ENCODE measurements at places on chromosomes 13 and 19.

GRCh38 chr19:46926170-46927071 is 65.6 kb downstream of the ARHGAP35 start:
- no peak for DNase-seq

DNA sequence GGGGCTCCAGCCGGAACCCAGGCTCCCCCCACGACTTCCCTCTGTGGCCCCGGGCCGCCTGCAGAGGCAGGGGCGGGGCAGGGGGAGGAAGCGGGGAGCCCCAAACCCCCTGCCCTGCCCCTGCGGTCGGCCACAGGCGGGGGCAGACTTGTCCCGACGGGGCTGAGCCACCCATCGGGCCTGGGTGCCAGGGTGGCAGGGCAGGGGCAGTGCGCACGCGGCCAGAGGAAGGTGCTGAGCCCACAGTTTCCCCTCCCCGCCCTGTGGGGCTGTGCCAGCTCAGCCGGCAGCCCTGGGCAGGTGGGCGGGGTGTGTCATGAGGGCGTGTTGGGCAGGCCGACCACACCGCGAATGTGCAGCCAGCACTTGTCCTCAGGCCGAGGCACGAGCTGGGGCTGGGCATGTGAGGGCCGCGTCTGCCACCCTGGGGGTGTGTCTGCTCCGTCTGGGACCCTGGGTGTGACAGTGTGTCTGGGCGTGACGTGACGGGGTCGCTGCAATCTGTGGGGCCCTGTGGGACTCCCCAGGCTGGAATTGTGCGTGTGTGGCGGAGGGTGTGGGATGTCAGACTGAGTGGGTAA is 17.7 kb downstream of the CCDC97 start:
- peak; percentile 47 for DNase-seq

DNA sequence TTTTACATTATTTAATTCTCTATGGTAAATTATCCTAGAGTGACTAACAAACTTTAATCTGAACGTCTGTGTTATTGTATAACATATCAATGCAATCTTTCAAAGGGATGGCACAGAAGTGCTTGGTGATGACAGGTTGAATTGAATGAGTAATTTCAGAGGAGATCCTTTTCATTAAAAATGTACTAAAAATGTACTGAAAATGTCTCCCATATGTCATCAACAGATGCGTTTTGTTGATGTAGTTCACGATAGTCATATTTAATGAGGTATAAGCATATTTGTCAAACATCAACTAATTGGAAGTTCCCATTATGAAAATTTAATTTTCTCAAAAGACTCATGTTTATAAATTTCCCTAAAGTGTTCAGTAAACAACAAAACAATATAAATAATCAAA is 1434.7 kb upstream of the PCDH20 start:
- DNase-seq = no peak

- DNase-seq = no peak
These were observed 1.9 kb downstream of the NHLRC3 start for GRCh38 chr13:39040206-39040605.

DNA sequence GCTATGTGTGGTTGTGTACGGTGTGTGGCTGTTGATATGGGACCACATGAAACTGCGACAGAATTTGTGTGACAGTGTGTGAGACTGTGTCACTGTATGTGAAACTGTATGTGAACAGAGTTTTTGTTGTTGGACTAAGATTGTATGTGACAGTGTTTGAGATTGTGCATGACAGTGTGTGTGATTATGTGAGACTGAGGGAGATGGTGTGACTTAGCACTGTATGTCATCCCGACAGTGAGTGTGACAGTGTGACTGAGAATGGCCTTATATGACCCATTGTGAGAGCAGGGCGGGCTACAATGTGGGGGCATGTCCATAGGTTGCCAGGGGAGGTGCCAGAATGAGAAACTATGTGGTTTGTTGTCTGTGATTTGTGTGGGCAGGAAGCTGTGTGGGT is 930 bp downstream of the ZNF583 start:
- DNase-seq = no peak

DNA sequence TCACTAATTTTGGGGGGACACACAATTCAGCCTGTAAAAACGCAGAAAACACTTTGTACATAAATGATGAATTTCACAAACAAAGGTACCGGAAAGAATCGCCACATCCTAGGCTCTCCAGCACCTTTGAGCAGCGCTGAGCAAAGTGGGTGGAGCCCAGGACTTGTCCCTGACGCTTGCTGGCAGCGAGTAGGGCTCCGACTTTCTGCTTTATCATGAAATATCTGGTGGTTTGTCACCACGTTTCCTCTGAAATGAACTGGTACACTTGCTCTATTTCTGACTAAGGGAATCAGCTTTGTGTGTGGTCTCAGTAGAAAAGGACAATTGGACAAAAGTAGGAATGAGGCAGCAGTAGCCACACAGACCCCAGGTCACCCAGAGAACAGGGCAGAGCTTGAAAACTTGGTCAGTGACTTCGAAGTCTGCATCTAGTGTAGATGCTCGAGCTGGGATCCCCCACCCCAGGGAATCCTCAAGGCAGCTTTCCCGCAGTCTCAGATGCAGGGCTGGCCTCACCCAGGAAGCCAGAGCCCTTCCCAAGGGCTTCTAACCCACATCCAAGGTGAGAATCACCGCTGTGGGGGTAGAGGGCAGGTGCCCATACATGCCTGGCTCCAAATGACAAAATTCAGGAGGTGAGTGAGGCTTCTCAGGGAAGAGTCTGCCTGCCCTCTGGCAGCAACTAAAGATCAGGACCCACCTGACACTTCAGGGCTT is 85.3 kb upstream of the SOX1 start:
- no peak for DNase-seq

- no peak for DNase-seq
These were observed 287.4 kb upstream of the NBEA start for GRCh38 chr13:34654647-34655046.

DNA sequence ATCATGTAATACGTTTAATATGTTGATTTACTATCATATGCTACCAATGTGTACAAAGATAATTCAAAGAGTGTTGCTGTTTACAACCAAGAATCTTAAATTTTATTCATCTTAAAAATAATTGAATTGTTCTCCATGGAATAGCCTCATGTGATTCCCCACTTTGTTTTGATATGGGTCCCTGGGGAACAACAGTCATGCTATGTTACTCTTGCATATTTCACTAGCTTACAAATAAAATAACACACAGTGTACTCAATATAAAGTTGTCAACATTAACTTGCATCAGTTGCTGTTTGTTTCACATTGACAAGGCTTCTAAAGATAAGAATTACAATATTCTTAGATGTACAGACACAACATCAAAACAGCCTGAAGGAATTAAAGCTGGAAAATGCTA is 2.3 kb downstream of the ENOX1 start:
- no peak for DNase-seq

DNA sequence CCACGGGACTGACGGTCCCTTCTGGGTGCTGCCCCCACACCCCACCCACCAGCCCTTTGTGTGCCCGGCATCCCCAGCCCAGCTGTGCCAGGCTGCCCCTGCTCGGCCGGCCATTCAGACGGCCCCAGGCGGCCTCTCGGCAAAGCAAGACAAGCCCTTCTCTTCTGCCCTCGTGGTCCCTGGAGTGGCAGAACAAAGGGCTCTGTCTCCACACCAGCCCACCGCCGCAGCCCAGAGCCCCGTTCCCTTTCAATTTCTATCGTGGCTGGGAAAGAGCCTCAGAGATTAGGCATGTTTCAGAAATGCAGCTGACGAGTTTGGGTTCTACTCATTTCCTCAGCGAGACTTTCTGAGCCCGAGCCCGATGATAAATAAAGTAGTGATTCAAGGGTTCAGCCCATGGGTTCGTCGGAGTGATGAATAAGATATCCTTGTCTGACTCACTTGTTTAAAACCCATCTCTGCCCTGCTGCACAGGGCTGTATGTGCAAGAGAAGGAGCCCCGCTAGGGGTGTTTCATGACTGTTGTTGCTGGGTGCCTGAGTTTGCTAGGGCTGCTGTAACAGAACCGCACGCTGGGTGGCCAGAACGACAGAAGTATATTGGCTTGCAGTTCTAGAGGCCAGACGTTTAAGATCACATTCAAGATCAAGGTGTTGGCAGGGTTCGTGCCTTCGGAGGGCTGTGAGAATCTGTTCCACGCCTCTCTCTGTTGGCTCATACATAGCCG is 4.3 kb downstream of the MYO9B start:
- DNase-seq = peak; percentile 45

- DNase-seq = peak; percentile 100
These were observed 60.5 kb downstream of the CELF5 start for GRCh38 chr19:3284759-3285646.

- no peak for DNase-seq
These were observed 2.4 kb downstream of the CRLF1 start for GRCh38 chr19:18603958-18604819.

DNA sequence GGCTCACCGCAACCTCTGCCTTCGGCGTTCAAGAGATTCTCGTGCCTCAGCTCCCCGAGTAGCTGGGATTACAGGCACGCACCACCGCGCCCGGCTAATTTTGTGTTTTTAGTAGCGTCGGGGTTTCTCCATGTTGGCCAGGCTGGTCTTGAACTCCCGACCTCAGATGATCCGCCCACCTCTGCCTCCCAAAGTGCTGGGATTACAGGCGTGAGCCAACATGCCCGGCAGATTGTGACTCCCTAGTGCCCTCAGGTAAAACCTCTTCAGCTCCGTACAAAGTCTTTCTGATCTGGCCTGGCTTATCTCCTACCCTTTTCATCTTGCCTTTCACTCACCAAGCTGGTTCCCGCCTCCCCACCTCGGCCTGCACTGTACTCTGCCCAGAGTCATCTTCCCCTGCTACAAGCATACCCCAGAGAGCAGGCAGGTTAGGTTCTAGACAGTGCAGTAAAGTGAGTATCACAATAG is 15.0 kb downstream of the BICRA start:
- DNase-seq = no peak

Data from ovary (tissue), 10 donors.